ENCODE measurements at places on chromosomes 2 and 18.

DNA sequence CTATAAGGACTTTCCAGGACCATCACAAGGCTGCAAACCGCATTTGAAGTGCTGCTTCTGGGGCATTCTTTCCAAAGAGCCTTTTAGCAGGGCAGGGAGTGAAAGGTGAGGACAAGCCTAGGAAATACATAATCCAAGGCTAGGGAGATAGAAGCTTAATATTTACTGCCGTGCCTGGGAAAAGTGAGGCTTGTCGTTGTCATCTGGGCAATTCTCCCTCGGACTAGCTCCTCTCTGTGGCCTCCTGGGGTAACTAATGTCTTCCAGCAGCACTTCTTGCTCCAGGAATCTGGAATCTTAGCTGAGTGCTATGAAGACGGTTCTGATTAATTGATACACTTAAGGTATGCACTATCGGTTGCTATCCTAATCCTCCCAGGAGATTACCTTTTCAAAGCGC lies 69.3 kb upstream of the ATL2 start:
- DNase-seq, result no peak

DNA sequence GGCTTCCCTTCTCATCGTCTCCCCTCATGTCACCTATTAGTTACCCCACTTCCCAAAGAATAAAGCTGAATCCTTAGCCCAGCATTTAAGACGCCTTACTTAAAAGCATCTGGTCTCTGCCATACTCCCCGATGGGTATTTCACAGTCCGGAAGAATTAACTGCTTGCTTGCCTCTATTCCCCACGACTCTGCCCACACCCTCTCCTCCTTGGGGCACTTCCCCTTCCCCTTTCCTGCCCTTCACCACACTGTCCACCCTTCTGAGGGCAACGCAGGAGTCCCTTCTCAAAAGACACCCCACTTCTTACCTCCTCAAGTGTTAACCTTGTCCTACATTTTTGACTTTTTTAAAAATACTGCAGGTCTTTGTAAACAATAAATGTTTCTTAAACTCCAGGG lies 60.1 kb upstream of the RMP24 start:
- no peak for DNase-seq

DNA sequence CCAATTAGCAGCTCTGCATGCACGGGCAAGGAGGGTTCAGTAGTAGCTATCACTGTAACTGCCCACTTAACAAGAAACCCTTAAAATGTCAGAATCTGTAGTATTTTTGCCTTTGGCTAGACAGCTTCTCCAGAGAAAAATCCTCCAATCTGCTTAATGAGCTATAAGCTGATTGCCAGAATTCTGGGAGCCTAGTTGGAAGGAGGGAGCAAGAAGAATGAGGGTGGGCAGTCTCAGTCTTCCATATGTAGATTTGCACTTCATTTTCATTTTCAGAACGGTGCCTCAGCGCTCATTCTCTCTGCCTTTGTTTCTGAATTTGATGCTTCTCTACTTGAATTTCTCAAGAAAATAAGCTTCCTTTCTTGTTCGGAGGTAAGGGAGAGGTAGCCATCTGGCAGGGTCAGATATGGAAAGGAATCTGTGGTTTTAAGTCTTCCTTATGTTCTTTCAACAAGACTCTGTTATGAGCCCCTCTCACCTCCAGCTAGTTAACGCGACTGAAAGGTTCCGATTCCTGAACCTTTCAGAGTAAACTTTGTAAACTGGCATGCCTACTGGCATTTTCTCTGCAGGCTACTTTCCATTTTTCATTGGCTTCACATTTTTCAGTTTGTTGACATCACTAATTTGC lies 53.5 kb downstream of the HNRNPLL start:
- no peak for DNase-seq

- no peak for DNase-seq
These were observed 671.0 kb upstream of the SOX11 start for GRCh38 chr2:5021136-5021535.

GRCh38 chr2:210519594-210519993 lies 36.8 kb upstream of the CPS1 start:
- no peak for DNase-seq

DNA sequence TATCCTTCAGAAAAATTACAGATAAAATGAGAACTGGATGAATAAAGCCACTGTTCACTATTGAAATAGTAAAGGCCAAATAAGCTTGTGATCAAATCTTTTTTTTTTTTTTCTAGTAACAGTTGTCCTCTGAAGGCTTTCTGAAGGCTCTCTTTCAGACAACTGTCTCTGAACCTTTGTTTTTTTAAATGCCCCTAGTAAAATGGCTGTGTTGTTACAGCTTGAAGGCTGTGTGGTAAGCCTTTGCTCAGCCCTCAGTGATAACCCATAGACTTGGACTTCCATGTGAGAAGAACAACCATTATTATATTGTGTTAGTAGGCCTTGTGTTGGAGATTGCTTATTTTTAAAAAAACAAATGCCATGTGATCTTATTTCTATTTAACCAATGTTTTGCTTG lies 17.6 kb downstream of the FMNL2 start:
- DNase-seq, result no peak

GRCh38 chr2:172847188-172847587 lies 111.5 kb downstream of the RAPGEF4 start:
- DNase-seq, result no peak

DNA sequence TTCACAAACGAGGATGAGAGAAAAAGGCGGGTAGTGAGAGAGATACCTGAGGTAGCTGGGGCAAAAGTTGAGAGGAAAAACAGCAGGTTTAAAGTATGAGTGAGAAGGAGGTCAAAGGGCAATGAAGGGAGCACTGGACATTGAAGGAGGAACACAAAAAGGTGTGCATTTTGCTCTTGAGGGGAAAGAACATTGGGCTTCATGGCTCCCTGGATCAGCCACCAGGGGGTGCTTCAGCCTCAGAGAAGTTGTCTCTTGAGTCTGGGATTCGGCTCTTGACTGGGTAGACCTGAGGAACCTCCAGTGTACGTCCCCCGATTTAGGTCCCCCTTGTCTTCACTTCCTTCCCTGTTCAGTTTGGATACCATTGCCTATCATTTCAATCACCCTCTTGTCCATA lies 128.5 kb downstream of the RAPGEF4 start:
- no peak for DNase-seq

DNA sequence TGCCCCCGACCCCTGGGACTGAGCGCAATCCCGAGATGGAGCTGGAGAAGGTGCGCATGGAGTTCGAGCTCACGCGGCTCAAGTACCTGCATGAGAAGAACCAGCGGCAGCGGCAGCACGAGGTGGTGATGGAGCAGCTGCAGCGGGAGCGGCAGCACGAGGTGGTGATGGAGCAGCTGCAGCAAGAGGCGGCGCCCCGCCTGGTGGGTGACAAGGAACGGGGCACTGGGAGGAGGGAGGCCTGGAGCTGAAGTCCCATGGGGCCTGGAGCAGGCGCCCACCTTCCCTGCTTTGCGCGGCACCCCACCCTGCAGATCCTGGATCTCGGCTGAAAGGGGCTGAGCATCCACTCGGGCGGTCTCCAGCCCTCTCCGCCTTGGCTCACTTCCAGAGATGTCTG lies 1.2 kb downstream of the TMEM247 start:
- no peak for DNase-seq

DNA sequence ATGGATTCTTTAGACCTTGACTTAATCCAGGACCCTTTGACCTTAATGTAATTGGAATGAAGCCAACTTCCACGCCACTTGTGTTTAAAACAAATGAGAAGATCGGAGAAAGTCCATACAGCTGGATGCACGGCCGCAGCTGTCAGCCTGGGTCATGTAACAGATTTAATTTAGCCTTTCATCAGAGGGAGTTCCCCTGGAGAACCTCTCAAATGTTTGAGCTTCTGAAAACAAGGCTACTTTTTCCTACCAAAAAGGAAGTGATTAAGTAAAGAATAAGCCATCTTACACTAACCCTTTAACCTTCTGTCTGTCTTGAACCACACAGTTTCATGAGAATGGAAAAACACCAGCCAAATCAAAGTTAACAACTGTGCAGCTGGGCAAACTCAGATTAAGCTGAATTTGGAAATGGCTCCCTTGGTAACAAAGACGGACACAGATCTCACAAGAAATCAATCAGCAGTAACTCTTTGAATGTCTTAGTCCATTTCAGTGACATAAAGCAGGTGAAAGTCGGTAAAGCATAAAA lies 103.6 kb downstream of the DOCK10 start:
- no peak for DNase-seq

GRCh38 chr18:55405893-55406406 lies 182.0 kb downstream of the TCF4 start:
- no peak for DNase-seq

DNA sequence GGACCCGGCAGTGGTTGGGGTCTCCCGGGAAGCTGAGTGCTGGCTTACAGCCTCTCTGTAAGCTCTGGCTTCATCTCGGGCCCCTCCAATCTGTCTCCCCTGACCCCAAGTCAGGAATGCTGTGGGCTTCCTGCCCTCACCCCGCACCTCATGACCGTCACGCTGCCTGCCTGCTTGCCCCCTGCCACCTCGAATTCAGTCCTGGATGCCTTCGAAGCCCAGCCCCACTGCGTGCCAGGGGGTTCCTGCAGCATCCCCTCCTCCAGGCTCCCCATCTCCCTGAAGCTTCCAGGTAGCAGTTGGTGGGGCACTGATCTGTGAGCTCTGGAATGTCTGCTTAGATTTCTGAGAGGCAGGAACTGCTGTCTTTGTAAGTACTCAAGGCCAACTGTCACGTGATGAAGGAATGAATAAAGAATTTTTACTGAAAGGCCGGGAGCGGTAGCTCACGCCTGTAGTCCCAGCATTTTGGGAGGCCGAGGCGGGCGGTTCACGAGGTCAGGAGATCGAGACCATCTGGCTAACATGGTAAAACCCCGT lies 6.5 kb downstream of the CLHC1 start:
- DNase-seq, result no peak

DNA sequence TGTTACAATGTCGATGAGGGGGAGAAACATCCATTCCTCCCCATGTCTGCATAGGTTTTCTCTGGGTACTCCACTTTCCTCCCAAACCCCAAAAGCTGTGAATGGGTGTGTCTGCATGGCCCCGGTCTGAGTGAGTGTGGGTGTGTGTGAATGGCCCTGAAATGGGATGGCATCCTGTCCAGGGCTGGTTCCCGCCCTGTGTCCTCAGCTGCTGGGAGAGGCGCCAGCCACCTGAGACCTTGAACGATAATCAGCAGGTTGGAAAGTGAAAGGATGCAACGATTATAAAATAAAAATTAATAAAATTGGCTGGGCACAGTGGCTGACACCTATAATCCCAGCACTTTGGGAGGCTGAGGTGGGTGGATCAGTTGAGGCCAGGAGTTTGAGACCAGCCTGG lies 69.2 kb downstream of the NPPC start:
- no peak for DNase-seq

DNA sequence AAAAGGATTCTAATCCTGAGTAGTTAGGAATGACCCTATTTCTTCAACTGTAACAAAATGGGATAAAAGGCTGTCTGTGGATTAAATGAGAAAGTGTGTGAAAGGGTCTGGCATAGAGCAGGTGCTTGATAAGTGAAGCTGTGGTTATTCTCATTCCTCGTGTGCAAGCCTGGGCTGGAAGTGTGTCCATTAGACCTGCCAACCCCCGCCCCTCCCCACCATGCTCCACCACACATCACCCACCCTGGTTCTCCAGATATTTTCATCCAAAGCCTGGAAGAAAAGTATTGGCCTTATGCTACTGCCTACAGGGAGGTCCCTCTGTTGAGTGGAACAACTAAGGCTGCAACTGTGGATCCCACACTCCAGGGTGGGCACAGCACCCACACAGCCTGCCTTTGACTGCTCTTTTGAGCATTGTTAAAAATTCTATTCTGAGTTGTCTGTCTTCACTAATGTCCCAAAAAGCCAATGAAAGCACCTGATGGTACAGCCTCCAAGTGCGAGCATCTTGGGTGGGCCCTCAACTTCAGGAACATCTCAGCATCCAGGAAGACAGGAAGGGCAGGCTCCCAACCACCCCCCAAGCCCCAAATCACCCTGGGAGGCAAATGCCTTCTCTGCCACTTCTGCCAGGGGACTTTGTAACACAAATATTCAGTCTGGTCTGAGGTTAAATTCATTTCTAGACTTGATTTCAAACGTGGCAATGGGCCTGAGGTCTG lies 102.8 kb upstream of the PPP1CB start:
- DNase-seq, result no peak
